ENCODE measurements at places on chromosomes 4 and X.

- no peak for DNase-seq
- no peaks in the 10 kb centered on the region for H3K36me3 ChIP-seq
- no peak overlapping the region for H3K4me3 ChIP-seq
- H3K27me3 ChIP-seq = no peaks in the 10 kb centered on the region
Observed at GRCh38 chr4:127015667-127016117, 617.1 kb upstream of the INTU start.

- DNase-seq = no peak
- no peak overlapping the region for H3K27ac ChIP-seq
- H3K27me3 ChIP-seq = no peaks in the 10 kb centered on the region
- H3K4me1 ChIP-seq = no peaks in the 10 kb centered on the region
- no peaks in the 10 kb centered on the region for H3K36me3 ChIP-seq
Observed at GRCh38 chrX:106484233-106484632, 127.5 kb upstream of the RADX start.

DNA sequence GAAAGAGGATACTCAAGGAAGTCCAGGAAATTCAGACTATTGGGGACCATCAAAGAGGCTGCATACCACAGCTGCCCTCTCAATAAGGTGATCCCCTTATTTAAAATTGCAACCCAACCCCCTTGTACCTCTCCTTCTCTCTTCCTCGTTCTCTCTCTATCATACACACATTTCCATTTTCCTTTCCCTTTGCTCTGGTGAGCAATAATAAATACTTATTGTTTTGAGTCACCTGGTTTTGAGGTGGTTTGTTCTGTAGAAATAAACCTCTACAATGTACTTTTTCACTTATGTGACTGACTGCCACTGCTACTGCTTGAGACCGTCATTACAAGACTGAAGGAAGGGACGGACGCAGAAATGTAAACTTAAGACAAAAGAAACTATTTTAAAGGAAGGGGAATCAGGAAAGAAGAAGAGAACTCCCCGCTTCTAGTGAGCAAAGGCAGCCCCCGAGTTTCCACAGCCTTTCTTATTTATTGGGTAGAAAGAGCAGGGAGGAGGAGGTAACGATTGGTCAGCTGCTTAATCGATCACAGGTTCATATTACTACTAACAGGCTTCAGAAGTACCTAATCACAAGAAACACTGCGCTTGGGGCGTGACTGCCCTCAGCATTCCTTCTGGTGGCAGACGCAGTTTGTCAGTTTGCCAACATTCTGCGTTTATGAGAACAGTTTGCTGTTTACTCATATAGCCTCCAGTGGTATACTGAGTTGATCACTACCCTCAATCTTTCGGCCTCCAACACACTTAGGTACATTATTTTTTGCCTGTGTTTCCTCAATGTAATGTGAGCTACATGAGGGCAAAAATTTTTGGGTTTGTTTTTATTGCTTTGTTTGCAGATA is 16.9 kb upstream of the TMEM165 start:
- no peaks in the 10 kb centered on the region for H3K27me3 ChIP-seq
- DNase-seq = no peak
- H3K4me1 ChIP-seq = no peaks in the 10 kb centered on the region
- no peak overlapping the region for H3K4me3 ChIP-seq
- H3K36me3 ChIP-seq = no peaks in the 10 kb centered on the region

- no peak for DNase-seq
- H3K4me3 ChIP-seq = no peak overlapping the region
- H3K4me1 ChIP-seq = peaks cover 38% of the 10 kb centered on the region
- H3K27me3 ChIP-seq = no peaks in the 10 kb centered on the region
- H3K27ac ChIP-seq = no peak overlapping the region
Observed at GRCh38 chr4:8353912-8354453, 84.4 kb downstream of the HTRA3 start.

GRCh38 chr4:18935659-18936345 is 914.2 kb upstream of the LCORL start:
- no peaks in the 10 kb centered on the region for H3K27me3 ChIP-seq
- H3K36me3 ChIP-seq = no peaks in the 10 kb centered on the region
- H3K4me1 ChIP-seq = peaks cover 6% of the 10 kb centered on the region
- H3K27ac ChIP-seq = no peak overlapping the region

DNA sequence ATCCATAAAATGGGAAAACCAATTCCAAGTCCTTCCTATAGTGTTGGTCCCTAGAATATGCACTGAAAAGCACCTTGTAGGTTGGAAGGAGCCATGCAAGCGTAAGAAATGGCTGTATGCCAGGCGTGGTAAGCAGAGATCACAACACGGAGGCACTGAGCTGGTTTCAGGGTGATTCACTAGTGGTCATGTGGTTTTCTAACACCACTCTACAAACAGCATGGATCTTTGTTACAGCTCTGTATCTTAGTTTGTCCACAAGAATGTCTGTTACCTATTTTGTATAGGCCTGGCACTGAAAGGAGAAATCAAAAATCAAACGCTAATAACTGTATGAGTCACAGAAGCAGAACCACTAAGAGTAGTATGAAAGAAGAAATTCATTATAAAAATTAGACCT is 71.9 kb downstream of the MAGEB17 start:
- no peaks in the 10 kb centered on the region for H3K4me1 ChIP-seq
- no peaks in the 10 kb centered on the region for H3K36me3 ChIP-seq
- no peak overlapping the region for H3K27ac ChIP-seq
- H3K27me3 ChIP-seq = no peaks in the 10 kb centered on the region

Data from left ventricle myocardium inferior (tissue), 1 donor.